ENCODE measurements at places on chromosomes 1 and 21.

- DNase-seq: no peak
These were observed 11.4 kb upstream of the MNDA start for GRCh38 chr1:158819461-158820443.

- no peak for DNase-seq
These were observed 80.3 kb upstream of the WNT4 start for GRCh38 chr1:22223176-22223575.

DNA sequence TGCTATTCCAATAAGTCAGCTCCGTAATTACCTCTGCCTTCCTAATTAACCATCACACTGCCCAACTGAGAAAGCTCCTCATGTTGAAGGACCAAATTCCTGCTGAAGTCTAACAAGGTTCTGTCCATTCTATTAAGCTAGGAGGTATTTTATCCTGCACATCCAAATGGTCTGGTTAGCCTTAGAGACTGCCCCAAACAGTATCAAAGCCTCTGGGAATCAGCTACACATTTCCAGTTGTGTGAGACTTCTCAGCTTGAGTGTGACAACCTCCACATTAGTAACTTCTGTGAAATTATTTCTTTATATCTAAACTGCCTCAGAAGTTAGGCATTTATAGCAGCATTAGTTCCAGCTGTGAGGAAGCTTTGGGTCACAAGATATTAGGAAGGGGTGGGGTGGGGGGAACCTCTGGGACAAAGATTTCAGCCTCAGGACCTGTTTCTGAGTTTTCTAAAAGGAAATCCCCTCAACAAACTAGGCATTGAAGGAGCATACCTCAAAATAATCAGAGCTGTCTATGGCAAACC, 150.5 kb upstream of the DUSP10 start:
- DNase-seq: no peak

DNA sequence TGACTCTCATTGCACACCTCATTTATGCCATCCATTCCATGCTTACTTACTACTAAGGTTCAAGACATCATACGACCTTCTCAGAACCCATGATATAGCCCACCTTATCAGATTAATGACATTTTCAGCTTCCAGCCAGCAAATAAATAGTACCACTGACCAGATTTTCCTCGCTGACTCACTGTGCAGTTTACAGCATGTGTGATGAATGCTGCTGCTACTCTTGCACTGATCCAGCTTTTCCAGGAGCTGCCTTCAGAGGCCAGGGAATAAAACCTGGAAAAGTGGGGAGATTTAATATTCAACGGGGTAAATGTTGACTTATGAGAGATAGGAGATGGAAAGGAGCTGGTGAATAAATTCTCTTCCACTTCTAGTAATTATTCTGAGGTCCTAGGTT, 247.1 kb downstream of the COL11A1 start:
- DNase-seq: no peak

- no peak for DNase-seq
These were observed 1.2 kb downstream of the CD160 start for GRCh38 chr1:145720556-145720877.

DNA sequence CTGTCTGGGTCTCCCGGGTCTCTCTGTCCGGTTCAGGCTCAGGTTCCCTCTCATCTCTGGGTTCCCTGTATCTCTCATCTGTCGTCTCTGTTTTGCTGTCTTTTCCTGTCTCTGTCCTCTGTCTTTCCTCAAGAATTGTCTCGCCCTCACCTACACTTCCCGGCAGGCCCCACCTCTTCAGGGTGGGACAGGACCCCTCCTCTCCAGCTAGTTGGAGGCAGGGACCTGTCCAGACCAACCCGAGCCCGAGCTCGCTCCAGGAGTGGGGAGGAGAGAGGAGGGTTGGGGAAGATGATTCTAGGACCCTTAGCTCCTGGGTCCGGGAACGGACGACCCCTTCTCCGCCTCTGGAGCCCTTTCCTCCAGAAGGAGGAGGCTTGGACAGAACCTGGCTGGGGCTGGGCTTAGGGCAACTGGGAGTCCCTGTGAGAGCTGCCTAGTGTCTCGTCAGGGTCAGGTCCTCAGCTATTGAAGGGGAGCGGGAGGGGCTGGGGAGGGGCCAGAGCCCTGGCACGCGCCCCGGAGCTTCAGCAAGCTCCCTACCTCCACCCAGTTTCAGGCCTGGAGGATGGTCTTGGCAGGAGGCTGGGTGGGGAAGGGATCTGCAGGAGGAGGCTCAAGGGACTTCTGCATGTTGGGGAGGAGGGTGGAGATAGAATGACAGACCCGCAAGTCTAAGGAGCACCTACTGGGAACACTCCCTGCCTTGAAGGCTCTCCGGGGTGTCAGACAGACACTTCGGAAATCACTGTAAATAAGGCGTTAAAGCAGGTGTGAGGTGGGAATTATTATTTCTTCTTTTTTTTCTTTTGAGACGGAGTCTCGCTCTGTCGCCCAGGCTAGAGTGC, 26.3 kb upstream of the EPB41 start:
- DNase-seq: peak; percentile 60

DNA sequence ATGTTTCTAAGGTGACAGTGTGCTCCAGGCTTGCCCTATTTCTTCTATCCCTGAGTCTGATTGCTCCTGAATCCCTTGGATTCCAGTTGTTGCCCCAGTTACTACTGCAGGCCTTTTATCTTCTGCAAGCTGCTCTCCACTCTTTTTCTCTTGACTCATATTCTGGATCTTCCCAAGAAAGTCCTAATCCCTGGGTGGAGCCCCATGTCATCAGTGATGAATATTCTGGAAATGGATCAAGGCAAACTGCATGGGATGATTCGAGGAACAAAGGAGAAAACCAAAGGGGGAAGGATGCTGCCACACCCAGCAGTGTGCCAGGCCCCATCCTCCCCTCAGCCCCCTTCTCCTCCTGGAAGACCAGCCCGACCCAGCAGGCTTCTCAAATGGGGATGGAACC, 63.3 kb upstream of the ATP2B4 start:
- DNase-seq: no peak
